Urinary bladder (tissue), 4 donors: ENCODE measurements at places on chromosomes 12 and 14. TPM values are rescaled to one million over a fixed set of nuclear protein-coding genes. Genes with fewer than 3 reads are reported as not detected.

The STON2 gene
- 53.5 TPM for total RNA-seq

The PHC1 gene
- 42.3 TPM for total RNA-seq

The NXPH4 gene
- total RNA-seq: 0.79 TPM

The MYL2 gene
- total RNA-seq: 9.5 TPM

The ACSS3 gene
- 39.7 TPM for total RNA-seq

The PUS7L gene
- total RNA-seq: 41.2 TPM

The ZFHX2 gene
- 0.32 TPM for total RNA-seq

The PSME1 gene
- 78.0 TPM for total RNA-seq

DNA sequence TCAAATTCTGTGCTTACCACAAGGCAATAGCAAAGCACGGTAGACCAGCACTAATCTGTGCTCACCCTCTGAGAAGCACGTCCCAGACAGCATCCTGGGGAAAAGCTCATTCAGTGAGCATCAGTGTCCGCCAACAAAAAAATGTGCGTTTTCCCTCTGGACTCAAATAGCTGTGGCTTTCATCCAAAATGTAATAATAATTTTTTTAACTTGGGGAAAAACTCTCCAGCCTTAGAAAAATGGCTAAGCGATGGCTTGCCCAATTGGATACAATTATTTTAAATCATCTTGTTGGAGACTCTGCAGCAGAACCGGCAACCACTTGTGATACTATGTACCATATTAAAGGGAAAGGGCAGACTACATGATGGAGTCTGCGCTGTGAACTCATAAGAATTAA is 1.1 kb upstream of the KRT77 start:
- DNase-seq: no peak

GRCh38 chr14:35401422-35402265 is 2.9 kb downstream of the NFKBIA start:
- DNase-seq: no peak

GRCh38 chr12:88896958-88897357 is 316.7 kb upstream of the KITLG start:
- DNase-seq: no peak

DNA sequence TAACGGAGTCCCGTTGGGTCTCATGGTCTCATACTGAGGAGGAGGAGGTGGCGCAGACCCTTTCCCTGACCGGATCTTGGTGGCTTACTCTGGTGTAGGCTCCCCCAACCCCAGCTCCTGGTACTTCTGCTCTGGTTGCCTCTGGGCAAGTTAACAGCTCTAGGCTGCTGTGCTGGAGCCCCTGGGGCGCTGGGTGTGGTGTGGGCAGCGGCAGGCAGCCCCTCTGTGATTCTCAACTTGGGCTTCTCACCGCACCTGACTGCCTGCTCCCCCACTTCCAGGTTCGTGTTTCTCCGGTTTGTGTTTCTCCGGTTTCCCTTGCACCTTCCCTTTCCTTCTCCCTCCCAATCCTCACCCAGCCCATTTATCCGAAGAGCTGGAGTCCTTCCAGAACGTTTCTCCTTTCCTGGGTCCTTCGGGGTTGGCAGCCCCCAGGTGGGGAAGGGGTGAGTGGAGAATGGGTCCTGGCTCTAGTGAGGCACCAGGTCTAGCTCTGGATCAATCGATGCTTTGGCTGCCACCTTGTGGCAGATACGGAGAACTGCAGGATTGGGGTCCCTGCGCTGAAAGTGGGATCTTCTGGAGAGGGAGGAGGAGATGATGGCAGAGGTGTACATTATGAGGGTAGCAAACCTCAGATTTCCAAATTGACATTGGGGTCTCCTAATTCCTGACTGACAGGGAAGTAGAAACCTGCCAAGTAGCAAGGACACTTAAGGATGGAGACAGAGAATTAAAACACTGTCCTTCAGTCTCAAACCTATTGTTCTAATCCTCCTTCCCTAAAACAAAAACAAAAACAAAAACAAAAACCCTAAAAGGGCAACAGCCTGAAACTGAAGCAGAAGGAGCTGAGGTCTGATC is 8.3 kb downstream of the CISTR start:
- DNase-seq: no peak

GRCh38 chr14:44374906-44375305 is 132.2 kb downstream of the FSCB start:
- no peak for DNase-seq

GRCh38 chr12:42039176-42039575 is 105.5 kb downstream of the GXYLT1 start:
- DNase-seq: no peak

DNA sequence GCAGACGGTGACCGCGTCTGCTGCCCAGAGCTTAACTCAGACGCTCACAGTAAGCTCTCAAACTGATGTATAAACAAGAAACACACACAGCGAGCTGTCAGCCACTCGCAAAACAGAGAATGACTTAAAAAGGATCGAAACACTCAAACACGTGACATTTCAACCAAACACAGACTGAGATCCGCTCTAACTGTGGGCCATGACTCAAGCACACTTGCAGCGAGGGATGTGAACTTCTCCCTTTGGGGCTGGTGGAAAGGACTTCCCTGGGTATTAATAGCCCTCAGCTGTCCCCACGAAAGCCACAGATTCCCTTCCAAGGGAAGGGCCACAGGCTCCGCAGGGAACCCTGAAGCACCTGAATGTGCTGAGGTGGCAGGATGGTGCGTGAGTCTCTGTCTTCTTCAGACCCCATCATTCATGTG is 29.1 kb downstream of the CCDC88C start:
- DNase-seq: no peak

- DNase-seq: no peak
Measured at GRCh38 chr12:19245106-19245505, 115.6 kb downstream of the PLEKHA5 start.

DNA sequence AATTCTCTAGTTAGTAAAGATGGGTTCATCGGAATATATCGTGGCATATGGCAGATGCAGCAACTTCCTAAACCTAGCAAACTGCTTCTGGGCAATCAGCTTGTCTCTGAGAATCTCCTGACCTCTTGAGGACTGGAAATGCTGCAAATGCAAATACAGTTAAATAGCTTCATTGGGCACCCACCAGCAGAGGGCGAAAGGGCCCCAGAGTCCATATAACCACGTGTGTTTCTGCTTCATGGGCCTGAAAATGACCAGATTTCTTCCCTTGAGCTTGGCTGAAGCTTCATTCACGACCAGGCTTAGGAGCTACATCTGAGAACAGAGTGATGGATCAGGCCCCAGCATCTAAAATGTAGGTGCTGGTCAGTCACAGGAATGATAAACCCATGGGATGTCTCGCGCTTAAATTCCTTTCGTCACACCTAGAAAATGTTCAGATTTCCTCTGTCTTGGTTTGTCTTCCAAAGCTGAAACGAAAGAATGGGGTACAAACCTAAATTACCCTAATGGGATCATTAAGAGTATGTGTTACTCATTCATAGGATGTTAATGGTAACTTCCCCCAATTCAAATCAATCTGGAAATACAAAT is 1482.5 kb upstream of the TMEM132C start:
- no peak for DNase-seq

GRCh38 chr14:52121441-52121840 is 52.6 kb upstream of the NID2 start:
- DNase-seq: no peak

GRCh38 chr12:34288963-34289345 is 266.7 kb downstream of the ALG10 start:
- DNase-seq: no peak

DNA sequence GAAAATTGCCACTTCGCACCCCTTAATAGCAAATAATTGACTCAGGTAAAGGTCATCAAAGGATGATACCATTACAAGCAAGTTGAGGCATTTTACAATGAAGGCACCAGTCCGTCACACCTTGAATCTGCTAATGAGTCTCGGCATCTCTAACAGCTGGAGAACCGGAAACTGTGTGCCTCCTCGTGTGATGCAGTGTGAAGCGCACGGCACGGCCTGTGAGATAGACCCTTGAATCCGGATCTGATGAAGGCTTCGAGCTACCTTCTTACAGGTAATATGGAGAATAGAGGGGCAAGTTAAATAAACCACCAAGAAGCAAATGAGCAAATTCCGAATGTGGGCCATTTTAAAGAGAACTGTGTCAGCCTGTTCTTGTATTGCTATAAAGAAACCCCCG is 19.8 kb upstream of the TUBA1A start:
- DNase-seq: no peak

GRCh38 chr12:51621156-51621922 is 30.3 kb downstream of the SCN8A start:
- no peak for DNase-seq

GRCh38 chr14:87102811-87103378 is 890.1 kb downstream of the GALC start:
- DNase-seq: no peak
